Renal cortex interstitium (tissue), 15 donors: ENCODE measurements at places on chromosomes 3 and 15. TPM values are rescaled to one million over a fixed set of nuclear protein-coding genes. Genes with fewer than 3 reads are reported as not detected.

Gene CCR8
- not detected for polyA plus RNA-seq

Gene PIGB
- 18.3 TPM for polyA plus RNA-seq

Gene LINGO1
- polyA plus RNA-seq: 20.8 TPM

Gene SLC22A13
- 7.1 TPM for polyA plus RNA-seq
